ENCODE measurements at places on chromosomes 1 and 21.

DNA sequence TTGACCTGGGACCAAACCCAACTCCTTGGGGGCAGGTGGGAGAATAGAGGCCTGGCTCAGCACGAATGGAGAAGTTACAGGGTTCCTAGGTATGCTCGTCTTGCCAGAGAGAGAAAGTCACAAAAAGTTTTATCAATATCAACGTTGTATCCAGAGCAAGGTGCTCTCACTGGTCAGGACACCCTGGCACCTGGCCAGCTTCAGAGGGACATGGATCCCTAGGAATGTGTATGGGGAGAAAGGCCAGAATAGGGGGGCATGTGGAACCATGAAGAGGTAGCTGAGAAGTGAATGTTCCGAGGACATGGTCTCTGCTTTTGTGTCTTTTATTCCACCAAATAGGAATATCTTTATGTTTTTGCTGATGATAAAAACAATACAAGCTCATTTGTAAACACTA lies 9.4 kb upstream of the POU3F1 start:
- no peak for DNase-seq

DNA sequence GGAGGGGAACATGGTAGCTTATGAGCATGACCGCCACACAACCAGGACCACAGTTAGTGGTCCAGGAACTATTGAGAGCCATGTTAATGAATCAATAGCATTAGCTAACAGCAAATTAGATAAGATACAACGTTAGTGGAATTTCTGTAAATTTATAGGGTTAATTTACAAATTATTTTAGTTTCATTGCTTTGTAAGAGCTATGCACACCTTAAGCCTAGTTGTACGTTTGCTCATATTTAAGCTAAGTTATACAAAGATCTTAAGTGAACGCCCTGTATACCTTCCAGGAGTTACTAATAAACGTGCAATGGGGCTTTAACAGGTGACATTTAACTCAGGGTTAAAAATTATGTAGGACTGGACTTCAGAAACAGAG lies 749 bp downstream of the EXOSC10 start:
- no peak for DNase-seq

DNA sequence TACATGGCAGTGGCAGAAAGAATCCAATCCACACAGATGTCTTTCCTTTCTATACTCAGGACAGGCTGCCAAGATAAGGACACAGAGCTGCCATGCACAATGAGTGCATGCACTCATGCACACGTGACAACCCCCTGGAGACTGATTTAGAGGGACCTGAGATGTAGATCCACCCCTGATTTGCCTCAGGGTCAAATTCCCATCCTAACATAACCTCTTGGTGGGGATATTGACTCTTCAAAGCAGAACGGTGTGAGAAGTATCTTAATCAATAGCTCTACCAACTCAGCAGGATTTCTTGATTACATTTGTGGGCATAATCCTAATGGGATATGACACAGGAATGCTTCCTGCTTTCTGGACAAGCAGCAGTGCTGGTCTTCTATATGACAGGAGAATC lies 125.2 kb upstream of the DSCAM start:
- DNase-seq, result no peak

- no peak for DNase-seq
Measured at GRCh38 chr1:220818421-220819173, 31.9 kb downstream of the MTARC1 start.

DNA sequence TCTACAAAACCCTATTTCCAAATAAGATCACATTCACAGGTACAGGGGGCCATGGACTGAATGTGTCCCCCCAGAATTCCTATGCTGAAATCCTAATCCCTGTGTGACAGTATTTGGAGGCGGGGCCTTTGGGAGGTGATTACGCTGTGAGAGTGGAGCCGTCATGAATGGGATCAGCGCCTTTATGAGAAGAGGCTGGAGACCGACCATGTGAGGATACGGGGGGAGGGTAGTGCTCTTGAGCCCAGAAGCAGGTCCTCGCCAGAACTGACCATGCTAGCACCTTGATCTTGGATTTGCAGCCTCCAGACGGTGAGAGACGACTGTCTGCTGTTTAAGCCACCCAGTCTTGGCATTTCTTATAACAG lies 23.8 kb upstream of the KIF26B start:
- no peak for DNase-seq

GRCh38 chr1:203480525-203481084 lies 5.0 kb downstream of the PRELP start:
- peak; percentile 15 for DNase-seq

Measured in stimulated activated CD8-positive, alpha-beta memory T cell treated with anti-CD3 and anti-CD28 coated beads, Interleukin-15, amount 100 ng/mL, for 24 hours (primary cell).